ENCODE measurements at places on chromosomes 4 and X. TPM values are rescaled to one million over a fixed set of nuclear protein-coding genes. Genes with fewer than 3 reads are reported as not detected.

GRCh38 chrX:132171478-132171877 is 43.7 kb upstream of the FRMD7 start:
- H3K27ac ChIP-seq = no peak overlapping the region
- no peak overlapping the region for H3K4me3 ChIP-seq
- no peaks in the 10 kb centered on the region for H3K36me3 ChIP-seq
- no peak for DNase-seq
- H3K4me1 ChIP-seq = no peaks in the 10 kb centered on the region
- peaks cover 7% of the 10 kb centered on the region for H3K27me3 ChIP-seq

GRCh38 chr4:5037553-5038551 is 13.4 kb upstream of the STK32B start:
- no peaks in the 10 kb centered on the region for H3K4me1 ChIP-seq
- H3K27me3 ChIP-seq = no peaks in the 10 kb centered on the region
- no peaks in the 10 kb centered on the region for H3K36me3 ChIP-seq
- no peak for DNase-seq

The P2RY4 gene
- 0.31 TPM for total RNA-seq

DNA sequence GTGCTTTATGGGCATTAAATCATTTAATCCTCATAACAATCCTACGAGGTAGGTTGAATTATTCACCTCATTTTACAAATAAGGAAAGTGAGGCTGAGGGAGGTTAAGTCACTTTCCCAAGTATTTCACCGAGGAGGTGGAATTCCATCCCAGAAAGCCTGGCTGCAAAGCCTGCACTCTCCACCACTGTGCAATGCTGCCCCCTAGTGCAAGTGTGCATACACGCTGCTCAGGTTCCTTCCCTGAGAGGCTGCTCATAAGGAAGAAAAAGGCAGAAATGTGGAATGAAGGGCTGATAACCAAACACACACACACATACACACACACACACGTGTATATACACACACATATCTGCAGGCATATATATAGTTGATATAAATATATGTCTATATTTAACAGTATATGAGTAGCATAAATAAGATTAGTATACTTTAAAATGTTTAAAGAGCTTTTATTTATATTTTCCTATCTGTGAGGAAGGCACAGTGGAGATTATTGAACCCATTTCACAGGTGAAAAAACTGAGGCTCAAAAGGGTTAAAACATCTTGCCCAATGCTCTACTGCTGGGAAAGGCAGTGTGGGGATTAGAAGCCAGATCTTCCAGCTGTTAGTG is 714.5 kb upstream of the TENM3 start:
- H3K36me3 ChIP-seq = no peaks in the 10 kb centered on the region
- H3K4me3 ChIP-seq = no peak overlapping the region
- H3K27ac ChIP-seq = no peak overlapping the region
- DNase-seq = peak; percentile 89
- H3K27me3 ChIP-seq = no peaks in the 10 kb centered on the region

DNA sequence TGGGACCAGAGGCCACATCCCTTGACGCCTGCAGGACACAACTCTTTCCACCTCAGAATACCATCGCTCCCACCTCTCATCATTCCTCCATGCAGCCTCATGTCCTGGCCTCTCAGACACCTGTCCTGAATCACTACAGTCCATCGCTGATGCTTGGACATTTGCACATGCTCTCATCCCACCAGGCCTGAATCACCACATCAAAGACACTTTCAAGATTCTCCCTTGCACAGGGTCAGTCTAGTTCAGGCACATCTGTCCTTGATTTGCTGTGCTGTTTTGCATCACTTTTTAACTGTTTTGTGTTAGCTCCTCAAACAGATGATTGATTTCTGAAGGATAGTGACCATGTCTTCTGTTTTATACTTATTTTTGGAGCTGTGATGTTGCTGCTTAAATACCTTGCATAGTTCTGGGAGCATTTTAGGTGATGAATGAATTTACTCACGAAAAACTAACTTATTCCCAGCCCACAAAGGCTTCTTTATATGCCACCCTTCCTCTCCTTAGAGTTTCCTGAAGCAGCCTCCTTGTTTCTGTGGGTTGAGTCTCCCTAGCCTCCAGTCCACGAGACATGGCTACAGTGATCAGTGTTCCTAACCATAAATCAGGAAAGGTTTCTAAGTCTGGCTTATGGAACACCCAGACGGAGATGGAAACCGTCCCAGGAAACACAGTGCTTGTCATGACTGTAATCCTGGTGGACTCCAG is 2.6 kb downstream of the FAM114A1 start:
- no peak for DNase-seq
- no peak overlapping the region for H3K4me3 ChIP-seq

The XK gene
- total RNA-seq = 1.3 TPM

The GPR82 gene
- total RNA-seq = 0.98 TPM

All from kidney (tissue), 22 donors.